ENCODE measurements at places on chromosomes 16 and 17.
A peak's percentile ranks its signal among the peaks of the same experiment; 100 is the strongest.

DNA sequence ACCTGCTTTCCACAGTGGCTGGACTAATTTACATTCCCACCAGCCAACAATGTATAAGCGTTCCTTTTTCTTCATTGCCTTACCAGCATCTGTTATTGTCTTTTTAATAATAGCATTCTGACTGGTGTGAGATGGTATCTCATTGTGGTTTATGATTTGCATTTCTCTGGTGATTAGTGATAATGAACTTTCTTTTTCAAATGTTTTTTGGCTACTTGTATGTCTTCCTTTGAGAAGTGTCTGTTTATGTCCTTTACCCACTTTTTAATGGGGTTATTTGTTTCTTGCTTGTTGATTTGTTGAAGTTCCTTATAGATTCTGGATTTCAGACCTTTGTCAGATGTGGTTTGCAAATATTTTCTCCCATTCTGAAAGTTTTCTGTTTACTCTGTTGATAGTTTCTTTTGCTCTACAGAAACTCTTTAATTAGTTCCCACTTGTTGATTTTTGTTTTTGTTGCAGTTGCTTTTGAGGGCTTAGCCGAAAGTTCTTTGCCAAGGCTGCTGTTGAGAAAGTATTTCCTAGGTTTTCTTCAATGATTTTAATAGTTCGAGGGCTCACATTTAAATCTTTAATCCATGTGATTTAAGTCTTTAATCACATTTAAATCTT lies 26.8 kb downstream of the ITGAM start:
- DNase-seq = no peak

DNA sequence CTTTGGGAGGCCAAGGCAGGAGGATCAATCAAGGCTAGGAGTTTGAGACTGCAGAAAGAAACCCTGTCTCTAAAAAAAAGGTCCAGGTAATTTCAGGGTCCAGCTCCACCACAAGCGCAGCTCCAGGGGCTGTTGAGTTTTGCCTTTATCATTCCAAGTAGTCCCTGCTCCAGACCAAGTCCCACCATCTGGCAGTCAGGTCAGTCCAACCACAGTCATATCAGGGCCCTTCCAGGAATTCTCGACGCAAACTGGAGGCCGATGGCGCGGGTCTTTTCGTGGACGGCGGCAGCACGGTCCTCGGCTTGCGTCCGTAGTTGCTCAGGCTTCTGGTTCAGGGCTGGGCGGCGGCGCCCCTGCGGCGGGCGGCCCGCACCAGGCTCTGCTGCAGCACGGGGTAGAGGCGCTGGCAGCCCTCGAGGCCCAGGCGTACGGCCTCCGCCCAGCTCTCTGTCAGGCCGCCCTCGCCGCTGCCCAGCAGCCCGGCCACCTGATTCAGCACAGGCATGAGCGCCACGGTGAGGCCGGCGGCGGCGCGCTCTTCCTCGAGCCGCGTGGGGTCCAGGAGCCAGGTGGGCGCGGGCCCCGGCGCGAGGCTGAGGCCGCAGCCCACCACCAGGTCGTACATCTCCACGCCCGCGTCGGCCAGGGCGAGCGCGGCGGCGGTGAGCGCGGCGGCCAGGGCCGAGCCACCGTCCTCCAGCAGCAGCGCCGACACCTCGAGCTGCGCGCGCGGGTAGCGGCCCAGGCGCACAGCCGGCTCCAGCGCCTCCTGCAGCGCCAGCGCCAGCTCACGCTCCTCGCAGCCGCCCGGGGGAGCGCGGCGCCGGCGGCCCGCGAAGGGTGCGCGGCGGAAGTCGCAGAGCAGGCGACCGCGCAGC lies 752 bp downstream of the EXOSC6 start:
- DNase-seq = peak; percentile 50

GRCh38 chr17:9824094-9824493 lies 1.6 kb upstream of the GLP2R start:
- DNase-seq = no peak

GRCh38 chr16:55526441-55526840 lies 17.6 kb downstream of the LPCAT2 start:
- no peak for DNase-seq

DNA sequence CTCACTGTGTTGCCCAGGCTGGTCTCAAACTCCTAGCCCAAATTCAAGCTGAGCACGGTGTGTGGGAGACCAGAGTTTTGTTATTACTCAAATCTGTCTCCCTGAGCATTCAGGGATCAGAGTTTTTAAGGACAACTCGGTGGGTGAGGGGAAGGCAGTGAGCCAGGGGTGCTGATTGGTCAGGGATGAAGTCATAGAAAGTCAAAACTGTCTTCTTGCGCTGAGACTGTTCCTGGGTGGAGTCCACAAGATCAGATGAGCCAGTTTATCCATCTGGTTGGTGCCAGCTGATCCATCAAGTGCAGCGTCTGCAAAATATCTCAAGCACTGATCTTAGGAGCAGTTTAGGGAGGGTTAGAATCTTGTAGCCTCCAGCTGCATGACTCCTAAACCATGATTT lies 346.3 kb downstream of the TMEM114 start:
- no peak for DNase-seq

- no peak for DNase-seq
Measured at GRCh38 chr16:78460428-78460827, 361.0 kb downstream of the WWOX start.

GRCh38 chr17:34252444-34253138 lies 2.5 kb upstream of the CCL2 start:
- DNase-seq = peak; percentile 9

- peak; percentile 96 for DNase-seq
Measured at GRCh38 chr16:84832488-84833143, 12.8 kb downstream of the CRISPLD2 start.

DNA sequence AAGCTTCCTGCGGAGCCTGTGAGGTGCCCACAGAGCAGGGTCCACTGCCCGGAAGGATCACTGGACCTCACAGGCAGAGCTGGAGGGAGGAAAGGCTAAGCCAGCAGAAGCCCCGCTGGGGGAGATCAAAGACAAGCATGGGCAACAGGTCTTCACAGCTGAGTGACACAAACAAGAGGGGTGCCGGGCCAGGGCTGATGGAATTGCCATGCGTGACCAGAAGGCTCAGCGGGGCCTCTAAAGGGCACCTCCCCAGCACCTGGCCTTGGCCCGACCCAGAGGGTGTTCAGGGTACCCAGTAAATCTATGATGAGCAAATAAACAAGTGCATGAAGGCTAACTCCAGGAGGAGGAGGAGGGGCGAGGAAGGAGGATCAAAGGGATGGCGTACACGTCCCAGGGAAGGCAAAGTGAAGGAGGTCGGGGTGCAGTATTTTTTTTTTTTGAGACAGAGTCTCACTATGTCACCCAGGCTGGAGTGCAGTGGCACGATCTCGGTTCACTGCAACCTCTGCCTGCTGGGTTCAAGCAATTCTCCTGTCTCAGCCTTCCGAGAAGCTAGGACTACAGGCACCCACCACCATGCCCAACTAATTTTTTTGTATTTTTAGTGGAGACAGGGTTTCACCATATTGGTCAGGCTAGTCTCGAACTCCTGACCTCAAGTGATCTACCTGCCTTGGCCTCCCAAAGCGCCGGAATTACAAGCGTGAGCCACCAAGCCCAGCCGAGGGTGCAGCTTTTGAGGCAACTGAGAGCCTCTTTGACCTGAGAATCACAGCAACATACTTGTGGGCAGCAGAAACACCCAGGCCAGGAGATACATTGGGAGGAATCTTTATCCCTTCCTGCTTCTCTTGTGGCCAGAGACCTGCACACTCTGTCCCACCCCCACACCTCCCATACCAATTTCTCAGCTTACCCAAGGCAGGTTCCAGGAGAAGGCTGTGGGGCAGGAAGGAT lies 16.1 kb upstream of the EXOC7 start:
- no peak for DNase-seq

GRCh38 chr17:76982408-76983074 lies 114.3 kb downstream of the MGAT5B start:
- no peak for DNase-seq

DNA sequence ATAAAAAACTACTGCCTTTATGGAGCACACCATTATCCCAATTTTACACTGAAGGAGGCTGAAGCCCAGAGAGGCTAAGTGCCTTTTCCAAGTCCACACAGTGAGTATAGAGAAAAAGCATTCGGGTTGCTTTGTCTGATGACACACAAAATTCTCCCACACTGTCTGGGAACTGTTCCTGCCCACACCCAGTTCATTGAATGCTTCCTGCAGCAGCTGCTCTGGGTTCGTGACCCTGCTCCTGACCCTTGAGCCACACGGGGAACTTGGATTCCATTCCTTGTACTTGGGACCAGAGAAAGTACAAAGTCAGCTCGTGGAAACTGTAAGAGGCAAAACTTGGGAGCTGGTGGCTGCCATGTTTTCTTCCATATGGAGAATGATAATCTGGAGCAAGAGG lies 57.9 kb downstream of the AKAP1 start:
- peak; percentile 99 for DNase-seq

- no peak for DNase-seq
Measured at GRCh38 chr16:60811657-60812056, 1224.6 kb downstream of the CDH8 start.

DNA sequence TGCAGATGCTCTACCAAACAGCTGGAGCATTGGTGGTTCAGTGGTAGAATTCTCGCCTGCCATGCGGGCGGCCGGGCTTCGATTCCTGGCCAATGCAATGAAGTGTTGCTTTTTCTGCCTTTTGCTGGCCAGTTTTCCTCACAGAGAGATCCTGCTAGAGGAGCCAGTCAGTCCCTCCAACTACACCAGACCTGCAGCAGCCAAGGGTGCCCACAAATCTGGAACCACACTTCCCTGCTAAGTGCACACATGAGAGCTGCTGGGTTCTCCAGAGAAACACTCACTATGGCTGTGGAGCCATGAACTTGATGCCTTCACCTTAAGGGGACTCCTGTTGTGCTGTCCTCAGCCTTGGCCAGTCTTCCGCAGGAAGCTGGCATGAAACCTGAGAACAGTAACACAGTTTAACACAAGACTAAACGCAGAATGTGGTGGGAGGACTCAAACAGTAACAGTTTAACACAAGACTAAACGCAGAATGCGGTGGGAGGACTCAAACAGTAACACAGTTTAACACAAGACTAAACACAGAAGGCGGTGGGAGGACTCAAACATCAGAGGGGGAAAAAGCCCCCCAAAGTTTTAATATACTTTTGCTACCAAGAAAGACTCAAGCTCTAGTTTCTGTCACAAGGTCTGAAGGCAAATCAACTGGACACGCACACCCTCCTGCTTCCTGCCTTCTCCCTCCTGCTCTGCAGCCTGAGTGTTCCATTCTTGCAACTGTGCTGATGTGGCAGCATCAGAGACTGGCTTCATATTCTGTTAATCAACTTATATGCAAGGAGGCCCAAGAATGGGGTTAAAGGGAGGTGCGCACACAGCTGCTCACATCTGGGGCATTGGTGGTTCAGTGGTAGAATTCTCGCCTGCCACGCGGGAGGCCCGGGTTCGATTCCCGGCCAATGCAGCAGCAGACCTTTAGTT lies 12.0 kb downstream of the VAC14 start:
- peak; percentile 47 for DNase-seq

DNA sequence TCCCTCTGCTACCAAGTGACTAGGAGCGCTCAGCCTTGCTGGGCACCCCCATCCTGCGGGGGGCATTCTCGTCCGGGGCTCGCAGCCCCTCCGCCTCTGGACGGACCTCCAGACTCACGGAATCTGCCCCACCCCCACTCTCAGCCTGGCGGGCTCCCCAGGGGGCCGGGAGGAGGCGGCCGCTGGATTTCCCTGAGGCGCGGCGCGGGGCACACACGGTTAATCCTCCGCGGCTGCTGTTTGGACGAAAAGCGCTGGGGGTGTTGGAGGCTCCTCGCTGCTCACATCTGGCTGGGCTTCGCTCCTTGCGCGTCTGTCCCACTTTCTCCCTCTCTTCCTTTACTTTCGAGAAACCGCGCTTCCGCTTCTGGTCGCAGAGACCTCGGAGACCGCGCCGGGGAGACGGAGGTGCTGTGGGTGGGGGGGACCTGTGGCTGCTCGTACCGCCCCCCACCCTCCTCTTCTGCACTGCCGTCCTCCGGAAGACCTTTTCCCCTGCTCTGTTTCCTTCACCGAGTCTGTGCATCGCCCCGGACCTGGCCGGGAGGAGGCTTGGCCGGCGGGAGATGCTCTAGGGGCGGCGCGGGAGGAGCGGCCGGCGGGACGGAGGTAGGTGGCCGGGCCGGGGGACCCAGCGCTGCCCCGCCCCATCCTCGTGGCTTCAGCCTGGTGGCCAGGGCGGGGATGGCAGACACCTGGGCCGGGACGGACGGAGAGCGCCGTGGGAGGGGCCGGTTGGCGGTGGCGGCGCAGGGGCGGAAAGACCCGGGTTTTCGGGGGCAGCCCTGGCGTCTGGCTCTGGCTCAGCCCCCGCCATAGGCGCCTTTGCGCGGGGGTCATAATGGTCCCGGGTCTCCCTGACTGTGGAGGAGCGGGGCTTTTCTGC lies at the start of gene C1QTNF1:
Gene C1QTNF1 (plus strand): TSS at position 284 of the 886 bp plus-strand sequence. CDS start 19,800 bp downstream, outside the sequence.
- DNase-seq = no peak

- DNase-seq = peak; percentile 87
Measured at GRCh38 chr17:50151041-50151936, 812 bp upstream of the PPP1R9B start.

All from LHCN-M2 (cell line).